D721Med (cell line): ENCODE measurements at places on chromosomes 4 and X.

- DNase-seq: no peak
Observed at GRCh38 chr4:1523033-1523432, 116.8 kb upstream of the NKX1-1 start.

- no peak for DNase-seq
Observed at GRCh38 chrX:96002431-96002830, 682.2 kb upstream of the DIAPH2 start.

DNA sequence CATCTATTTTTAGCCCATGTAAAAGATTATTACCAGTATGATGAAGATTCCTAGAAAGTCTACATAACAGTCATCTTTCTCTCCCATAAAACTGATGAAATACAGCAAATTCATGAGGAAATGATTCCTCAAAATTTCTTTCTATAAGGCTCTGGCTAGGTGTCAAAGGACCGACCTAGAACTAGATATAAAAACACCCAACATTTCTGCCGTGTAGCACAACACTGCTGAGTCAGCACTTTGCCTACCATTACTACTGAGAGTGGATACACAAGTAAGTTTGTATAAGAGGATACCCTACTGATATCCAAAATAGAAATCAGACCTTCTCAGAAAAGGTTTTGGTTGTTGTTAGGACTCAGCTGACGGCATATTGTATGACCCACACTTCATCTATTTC, 24.7 kb downstream of the TMEM47 start:
- no peak for DNase-seq

DNA sequence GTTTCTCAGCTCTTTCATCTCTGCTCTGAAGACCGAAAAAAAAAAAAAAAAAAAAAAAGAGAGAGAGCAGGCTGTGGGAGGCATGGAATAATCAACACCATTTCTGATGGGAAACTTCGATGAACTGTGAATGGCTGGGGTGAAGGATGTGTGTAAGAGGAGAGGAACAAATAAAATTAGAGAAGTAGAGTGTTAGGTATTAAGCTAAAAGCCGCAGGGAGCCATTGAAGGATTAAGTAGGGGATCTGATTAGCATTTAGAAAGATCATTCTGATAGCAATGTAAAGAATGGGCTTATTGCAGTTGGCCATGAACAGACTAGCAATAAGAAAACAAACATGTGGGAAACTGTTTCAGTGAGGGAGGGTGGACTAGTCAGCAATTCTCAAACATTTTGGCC, 33.6 kb upstream of the JADE1 start:
- peak; percentile 42 for DNase-seq

DNA sequence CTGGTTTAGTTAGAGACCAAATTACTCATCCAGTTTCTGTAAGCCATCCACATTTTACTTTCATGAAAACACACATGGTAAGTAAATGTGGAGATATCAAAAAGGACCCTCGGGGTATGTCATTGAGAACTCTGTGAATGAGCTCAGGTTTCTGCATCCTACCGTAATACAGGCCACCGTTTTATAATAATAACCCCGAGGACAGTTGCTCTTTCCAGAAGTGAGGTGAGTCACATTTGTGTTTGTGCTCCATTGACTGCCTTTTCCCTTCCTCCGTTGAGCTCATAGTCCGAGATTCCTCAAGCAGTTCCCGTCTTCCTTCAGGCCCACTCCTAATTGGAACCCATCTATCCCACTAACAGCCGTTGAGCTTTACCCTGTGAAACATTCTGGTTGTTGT, 95.3 kb downstream of the GRID2 start:
- no peak for DNase-seq

DNA sequence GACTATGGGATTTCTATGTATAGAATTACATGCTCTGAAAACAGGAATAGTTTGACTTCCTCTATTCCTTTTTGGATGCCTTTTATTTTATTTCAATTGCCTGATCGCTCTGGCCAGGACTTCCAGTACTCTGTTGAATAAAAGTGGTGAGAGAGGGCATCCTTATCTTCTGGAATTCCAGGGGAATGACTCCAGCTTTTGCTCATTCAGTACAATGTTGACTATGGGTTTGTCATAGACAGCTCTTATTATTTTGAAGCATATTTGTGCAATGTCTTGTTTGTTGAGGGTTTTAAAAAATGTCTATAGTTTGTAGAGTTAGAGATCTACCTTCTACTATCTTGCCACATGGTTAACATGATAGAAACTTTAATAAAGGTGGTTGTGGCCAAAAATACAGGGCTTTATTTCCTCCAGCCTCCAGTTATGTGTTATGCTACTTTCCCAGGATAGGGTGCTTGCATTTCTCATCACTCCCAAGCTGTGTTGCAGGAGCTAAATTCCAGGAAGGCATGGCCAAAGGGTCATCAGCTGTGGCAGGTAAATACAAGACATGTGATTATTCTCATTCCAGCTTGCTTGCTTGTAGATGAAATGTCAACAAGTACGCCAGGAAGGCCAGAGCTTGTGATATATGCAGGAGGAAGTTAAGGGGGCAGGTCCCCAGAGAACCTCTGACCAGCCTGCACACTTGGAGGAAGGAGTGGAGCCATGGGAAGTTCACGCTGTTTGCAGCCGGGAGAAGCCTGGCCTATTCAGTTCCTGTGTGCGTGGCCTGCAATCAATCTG, 142.4 kb upstream of the CPXCR1 start:
- DNase-seq: no peak

DNA sequence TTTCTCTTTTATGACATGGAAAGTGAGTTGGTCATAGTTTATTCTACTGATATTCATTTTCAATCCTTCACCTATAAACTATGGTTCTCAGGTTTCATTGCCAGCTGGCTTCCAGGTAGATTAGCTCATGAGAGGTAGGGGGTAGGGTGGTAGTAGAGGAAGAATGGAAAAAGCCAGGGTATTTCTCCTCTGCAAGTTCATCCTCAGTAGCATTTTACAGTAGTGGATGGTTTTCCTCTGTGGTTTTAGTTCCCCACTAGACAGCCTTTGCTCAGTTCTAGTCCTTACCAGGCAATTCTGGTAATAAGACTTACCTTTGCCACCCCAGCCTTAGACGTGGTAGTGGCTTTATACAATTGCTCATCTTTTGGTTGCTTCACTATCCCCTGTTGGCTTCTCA, 8.9 kb upstream of the NAA11 start:
- DNase-seq: no peak

DNA sequence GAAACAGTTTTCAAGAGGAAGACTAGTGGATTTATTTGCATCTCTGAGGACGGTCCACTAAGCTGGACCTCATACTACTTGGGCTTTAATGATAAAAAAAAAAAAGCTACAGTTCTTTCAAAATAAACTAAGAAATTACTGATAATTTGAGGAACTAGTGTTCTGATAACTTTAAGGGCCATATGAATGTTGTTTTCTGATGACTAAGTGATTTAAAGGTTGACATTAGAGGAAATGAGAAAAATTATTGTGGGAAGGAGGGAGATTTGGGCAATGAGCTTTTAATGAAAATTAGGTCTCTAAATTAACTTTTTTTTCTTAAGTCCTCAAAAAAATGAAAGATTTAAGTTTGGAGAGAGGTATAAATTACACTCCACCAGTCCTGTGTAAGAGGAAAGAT, 60.8 kb upstream of the IL2 start:
- no peak for DNase-seq

GRCh38 chr4:24001486-24002329, 111.9 kb upstream of the PPARGC1A start:
- DNase-seq: no peak

DNA sequence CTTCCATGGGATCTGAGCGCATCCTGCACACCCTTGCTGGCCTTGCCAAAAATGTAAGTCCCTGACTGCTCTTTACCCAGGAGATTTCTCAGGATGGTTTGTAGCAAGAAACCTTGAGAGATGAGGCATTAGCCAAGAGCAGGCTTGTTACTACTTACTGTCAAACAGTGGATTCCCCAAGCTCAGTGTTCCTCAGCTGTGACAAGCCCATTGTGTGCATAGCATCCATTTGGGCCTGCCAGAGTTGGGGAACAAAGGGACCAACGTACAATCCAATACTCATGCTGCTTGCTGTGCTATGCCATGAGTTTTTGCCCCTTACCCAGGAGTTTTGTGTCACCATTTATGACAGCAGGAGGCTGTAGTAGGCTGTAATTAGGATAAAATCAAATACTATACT, 267.6 kb downstream of the TENM3 start:
- DNase-seq: no peak

DNA sequence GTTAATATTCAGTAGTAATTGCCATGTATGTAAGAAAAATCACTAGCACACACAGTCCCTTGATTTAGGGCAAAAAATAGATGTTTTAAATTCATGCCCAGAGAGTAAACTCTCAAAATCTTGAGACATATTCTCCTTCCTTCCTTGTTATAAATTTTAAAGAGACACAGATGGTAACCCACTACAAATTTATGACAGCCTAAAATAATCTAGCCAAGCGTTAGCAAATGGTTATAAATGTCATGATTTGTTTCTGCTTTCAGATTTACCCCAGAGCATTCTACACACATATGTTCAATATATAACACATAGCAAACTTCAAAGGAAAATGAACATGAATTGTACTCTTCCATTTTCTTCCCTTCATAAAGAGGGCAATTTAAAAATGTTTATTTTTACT, 540.3 kb downstream of the TLL1 start:
- DNase-seq: no peak
